ENCODE measurements at places on chromosomes 4 and X.

- no peak for DNase-seq
These were observed 175.9 kb downstream of the SHROOM3 start for GRCh38 chr4:76610751-76611547.

- DNase-seq: no peak
These were observed 44.2 kb downstream of the SH3RF1 start for GRCh38 chr4:169226565-169226964.

DNA sequence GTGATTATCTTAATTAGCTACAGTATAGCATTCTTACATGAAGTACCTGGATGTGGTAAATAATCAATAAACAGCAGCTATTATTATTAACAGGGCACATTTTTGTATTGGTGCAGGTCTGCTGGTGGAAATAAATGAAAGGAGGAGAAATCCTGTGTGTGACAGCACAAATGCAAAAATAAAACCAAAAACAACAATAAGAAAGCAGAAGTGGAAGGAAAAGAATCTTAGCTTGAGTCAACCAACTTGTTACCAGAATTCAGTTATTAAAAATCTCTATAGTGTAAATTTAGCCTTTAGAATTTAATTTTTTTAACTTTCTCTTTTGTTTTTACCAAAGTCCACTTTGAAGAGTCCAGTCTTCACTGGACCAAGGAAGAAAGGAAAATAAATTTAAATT is 63.1 kb upstream of the LSM6 start:
- no peak for DNase-seq

GRCh38 chrX:17403972-17404371 is 29.0 kb downstream of the NHS start:
- no peak for DNase-seq

- no peak for DNase-seq
These were observed 53.1 kb downstream of the GAK start for GRCh38 chr4:878796-879728.

- DNase-seq: no peak
These were observed 214.1 kb downstream of the BCOR start for GRCh38 chrX:39883666-39884065.

DNA sequence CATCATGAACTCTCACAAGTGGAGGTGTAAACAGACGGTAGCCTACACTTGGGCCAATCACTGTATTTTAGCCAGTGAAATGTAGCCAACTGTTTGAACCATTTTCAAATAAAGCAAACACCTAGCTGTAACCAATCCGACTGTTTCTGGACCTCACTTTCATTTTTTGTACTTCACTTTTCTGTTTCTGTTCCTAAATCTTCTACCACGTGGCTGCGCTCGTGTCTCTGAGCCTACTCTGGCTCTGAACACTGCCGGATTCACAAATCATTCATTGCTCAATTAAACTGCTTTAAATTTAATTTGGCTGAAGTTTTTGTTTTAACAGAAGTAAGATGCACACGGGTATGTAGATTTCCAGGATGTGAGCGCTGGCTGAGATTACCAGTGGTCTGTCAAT is 319.1 kb downstream of the RAPGEF2 start:
- no peak for DNase-seq

DNA sequence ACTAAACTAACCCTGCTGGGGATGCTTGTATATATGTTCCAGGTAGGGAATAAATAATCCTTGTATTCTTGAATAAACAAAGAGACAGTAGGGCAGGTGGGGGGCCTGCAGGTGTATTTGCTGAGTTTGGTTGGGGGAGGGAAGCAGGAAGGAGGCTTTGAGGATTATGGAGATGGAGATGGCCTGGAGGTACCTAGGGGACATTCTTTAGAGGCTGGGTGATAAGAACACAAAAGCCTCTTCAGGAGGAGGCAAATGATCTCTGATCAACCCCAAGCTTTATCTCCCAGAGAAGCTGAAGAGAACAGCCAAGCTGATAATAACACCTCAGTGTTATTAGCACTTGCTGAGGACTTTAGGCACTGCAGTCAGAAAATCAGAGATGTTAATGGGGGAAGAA is 187.7 kb downstream of the MGST2 start:
- no peak for DNase-seq

Data from activated CD8-positive, alpha-beta memory T cell treated with anti-CD3 and anti-CD28 coated beads, Interleukin-2, amount 50 U/mL, for 4 hours (primary cell).